ENCODE measurements at places on chromosomes 12 and 14. TPM values are rescaled to one million over a fixed set of nuclear protein-coding genes. Genes with fewer than 3 reads are reported as not detected.

The GRIP1 gene
- total RNA-seq, result 8.4 TPM

The EXOC5 gene
- total RNA-seq, result 109 TPM

GRCh38 chr14:56797003-56797568, 13.2 kb downstream of the OTX2 start:
- peaks cover 94% of the 10 kb centered on the region for H3K27me3 ChIP-seq
- DNase-seq, result no peak
- no peaks in the 10 kb centered on the region for H3K36me3 ChIP-seq
- H3K4me1 ChIP-seq, result no peaks in the 10 kb centered on the region

DNA sequence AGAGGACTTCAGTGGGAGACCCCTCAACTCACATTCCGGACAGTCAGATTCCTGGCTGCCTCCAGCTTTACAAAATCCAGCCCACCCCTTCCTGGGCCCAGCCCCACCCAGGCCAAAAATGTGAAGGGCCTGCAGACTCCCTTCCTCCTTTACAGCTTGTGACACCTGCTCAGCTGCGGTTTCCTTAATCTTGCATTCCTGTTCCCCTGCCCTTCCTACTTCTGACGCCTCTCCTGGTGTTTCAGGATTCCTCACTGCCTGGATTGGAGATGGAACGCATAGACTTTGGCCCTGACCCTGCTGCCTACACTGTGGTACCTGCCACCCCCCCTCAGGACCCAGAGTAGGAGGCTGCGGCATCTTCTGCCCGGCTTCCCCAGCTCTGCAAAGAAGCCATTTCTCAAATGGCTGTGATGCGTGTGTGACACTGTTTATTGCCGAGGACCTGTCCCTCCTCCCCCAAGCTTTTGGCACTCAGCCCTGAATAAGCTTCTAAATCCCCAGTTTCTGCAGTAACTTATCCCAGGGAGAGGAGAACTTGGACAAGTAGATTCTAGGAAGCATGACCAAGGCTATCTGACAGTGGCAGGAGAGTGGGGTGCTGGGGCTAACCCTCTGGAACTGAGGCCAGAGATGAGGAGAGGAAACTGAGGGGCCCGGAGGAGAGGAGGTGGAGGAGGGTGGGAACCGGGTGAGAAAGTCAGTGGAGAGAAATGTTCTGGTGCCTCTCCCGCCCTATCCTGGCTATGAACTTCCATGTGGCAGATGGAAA, 24.9 kb upstream of the BCDIN3D start:
- no peaks in the 10 kb centered on the region for H3K27me3 ChIP-seq
- H3K4me3 ChIP-seq, result no peak overlapping the region
- H3K36me3 ChIP-seq, result no peaks in the 10 kb centered on the region
- H3K4me1 ChIP-seq, result peaks cover 8% of the 10 kb centered on the region
- DNase-seq, result peak; percentile 35
- no peak overlapping the region for H3K27ac ChIP-seq

GRCh38 chr12:52907092-52907810, 2.4 kb upstream of the KRT8 start:
- H3K4me3 ChIP-seq, result peak overlapping the region; percentile 37
- peak; percentile 88 for DNase-seq
- H3K27me3 ChIP-seq, result no peaks in the 10 kb centered on the region
- peaks cover 55% of the 10 kb centered on the region for H3K4me1 ChIP-seq
- peak overlapping the region; percentile 66 for H3K27ac ChIP-seq
